ENCODE measurements at places on chromosomes 5 and 9.

DNA sequence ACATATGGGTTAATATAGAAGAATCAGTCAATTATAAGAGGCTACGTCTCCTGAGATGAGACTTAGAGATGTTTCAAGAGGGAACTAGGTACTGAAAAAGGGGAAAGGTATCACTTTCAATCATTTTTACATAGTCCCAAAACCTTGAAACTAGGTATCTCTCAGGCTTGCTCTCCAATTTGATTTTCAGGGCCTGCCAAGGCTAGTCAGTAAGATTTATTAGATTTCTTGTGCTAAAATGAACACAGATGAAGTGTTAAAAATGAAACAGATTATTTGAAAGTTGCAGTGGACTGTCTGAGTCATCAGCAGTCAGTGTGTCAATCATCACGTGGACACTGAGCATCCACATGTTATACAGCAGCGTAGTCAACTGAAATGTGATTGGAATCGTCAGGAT is 591.1 kb downstream of the DTWD2 start:
- no peak for DNase-seq

DNA sequence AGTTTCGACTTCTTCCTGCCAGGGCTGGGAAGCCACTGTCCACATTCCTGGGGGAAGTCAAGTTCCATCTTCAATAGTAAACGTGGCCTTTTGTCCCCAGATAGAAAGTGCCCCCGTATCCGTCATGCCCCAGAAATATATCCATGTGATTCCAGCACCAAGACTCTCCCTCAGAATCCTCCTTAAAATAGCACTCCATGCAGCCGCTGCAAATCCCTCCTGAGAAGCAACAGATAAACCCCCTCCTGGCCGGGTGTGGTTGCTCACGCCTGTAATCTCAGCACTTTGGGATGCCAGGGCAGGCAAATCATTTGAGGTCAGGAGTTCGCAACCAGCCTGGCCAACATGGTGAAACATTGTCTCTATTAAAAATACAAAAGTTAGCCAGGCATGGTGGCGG is 126.1 kb downstream of the OLFM1 start:
- no peak for DNase-seq

DNA sequence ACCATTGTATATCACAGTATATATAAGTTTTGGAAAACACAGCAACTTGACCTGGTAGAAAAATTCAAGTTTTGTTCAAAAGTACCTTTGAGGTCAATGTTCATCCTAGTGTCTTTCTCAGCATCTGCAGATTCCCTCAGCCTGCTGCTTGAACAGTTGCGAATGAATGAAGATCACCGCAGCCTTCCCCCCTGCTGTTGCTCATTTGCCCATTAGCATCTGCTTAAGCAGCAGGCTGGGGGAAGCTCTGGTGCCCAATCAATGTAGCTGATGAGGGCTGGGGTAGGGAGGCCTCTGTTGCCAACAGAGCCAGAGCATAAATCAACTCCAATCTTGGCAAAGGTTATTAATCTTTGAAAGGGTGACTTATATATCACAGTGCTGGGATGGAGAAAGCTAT is 586.5 kb upstream of the PTPRD start:
- no peak for DNase-seq

GRCh38 chr9:106862821-106863720 is at the start of gene ZNF462:
ZNF462 (plus strand) TSS chr9:106863166; CDS start chr9:106923384, 60,218 bp downstream.
- no peak for DNase-seq

DNA sequence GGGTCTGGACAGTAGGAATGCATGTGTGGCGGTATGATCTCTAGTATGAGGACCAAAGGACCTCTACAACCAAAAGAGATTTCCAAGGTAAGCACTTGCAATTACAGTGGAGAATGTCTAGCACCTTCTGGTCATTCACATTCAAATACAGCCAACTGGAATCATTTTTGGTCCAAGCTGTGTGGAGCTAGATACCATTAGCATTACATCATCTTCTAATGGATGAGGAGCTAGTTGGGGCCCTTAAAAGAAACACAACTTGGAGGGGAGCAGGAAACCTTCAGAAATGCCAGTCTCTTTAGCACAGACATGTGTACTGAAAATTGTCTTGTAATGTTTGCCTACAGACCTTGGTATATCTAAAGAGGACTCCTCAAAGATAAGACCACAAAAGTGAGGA is 244.7 kb downstream of the BNC2 start:
- DNase-seq: no peak

GRCh38 chr5:176561259-176561658 is 12.1 kb downstream of the CDHR2 start:
- no peak for DNase-seq

GRCh38 chr5:57494104-57495098 is 11.8 kb upstream of the ACTBL2 start:
- peak; percentile 10 for DNase-seq

DNA sequence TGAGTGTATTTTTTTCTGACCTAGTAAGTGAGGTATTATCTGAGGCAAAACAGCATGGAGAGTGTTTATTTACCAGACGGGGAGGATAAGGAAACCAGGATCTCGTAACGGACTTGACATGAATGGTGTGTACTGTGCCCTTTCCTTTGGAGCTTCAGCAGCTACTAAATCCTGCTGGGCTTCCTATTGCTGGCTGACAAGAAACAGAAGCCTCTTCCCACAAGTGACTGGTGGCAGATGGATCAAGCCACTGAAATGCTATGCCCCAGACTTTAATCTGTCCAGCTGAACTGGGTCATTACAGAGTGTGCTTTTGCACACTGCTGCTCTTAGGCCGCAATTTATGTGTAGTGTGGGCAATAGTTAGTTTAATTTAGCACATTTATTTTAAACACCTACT is 162.7 kb upstream of the MRPS30 start:
- DNase-seq: no peak

- no peak for DNase-seq
Measured at GRCh38 chr5:93395010-93395409, 186.0 kb downstream of the NR2F1-AS1 start.

- DNase-seq: no peak
Measured at GRCh38 chr5:123875561-123876275, 363.7 kb downstream of the CSNK1G3 start.

DNA sequence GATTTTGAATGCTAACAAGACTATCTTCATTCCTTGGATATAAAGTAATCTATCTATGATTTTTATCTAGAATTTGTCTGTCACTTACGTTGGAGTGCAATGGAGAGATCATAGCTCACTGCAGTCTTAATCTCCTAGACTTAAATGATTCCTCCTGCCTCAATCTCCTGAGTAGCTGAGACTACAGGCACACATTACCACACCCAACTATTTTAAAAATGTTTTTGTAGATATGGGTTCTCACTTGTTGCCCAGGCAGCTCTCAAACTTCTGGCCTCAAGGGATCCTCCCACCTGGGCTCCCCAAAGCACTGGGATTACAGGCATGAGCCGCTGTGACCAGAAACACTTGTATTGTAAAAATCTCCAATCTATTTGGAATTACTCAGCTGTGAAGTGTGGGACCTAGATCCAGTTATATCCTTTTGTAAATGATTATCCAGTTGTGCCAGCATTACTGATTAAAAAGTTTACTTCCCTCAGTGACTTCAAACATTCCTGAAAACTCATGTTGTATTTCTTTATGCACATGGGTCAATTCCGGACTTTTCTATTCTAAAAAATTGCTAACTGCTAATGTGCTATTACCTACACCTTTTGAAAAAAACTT is 1793.8 kb upstream of the WWC1 start:
- DNase-seq: no peak

GRCh38 chr9:124629600-124629999 is 122.4 kb upstream of the NR5A1 start:
- DNase-seq: no peak

DNA sequence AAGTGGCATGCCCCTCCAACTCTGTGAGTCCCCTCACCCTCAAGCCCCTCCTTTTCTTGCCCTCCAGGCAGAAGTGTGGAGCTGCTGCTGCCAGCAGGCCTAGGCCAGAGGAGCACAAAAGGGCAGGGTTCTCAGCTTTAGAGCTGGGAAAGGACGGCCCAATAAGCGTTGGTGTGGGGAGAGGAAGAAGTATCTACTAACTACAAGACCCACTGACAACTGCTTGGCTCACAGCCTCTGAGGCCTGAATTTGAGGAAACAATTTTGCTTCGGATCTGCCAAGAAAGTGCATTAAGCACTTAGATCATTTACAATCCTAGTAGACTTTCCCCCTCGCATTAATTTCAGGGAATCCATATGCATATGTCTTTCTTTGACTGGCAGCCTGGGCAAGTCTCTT is 179.4 kb downstream of the SNX18 start:
- no peak for DNase-seq

GRCh38 chr9:36665921-36666431 is 93.3 kb downstream of the MELK start:
- no peak for DNase-seq

DNA sequence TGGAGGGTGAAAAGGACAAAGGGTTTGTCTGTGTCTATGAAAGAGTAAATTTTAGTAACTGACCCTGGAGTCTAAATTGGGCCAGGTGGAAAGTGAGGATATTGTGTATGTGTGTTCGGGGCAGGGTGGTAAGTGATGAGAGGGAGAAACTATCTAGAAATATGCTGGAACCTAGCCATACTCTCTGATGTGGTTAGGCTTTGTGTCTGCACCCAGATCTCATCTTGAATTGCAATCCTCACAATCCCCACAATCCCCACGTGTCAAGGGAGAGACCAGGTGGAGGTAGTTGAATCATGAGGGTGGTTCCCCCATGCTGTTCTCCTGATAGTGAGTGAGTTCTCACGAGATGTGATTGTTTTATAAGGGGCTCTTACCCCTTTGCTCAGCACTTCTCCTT is 60.6 kb downstream of the COMMD10 start:
- DNase-seq: no peak

DNA sequence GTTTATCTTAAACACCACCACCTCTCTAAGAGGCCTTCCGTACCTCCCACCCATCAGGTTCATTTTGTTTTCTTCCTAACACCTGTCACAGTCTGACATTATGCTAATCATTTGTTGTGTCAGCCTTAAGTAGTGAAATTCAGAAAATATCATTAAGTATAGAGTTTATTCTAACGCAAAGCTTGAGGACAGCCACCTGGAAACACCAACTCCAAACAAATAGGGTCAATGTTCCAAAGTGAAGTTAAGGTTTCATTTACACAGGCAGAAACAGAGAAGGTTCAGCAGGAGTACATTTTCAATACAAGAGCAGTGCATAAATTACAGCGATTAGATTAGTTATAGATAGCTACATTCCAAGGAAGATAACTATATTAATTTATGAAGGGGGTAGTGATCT is 1.3 kb upstream of the SMC5 start:
- no peak for DNase-seq

- no peak for DNase-seq
Measured at GRCh38 chr5:67842806-67843205, 372.8 kb upstream of the PIK3R1 start.

DNA sequence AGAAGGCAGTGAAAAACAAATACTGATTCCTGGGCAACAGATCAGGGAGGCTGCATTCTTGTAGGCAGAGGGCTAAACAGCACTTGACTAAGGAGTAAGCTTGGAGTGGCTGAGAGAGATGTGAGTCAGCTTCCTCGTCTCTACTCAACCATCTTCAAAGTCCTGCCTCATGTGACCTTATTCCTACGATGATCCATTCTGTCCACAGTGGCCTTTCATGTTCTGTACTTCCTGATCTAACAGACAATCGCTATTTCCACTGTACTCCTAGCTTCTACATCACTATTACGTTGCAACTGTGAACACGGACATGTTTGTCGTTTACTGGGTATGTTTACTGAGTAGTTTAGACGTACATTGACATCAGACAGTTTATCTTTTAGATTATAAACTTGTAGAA is 365.4 kb downstream of the ARL15 start:
- DNase-seq: no peak

DNA sequence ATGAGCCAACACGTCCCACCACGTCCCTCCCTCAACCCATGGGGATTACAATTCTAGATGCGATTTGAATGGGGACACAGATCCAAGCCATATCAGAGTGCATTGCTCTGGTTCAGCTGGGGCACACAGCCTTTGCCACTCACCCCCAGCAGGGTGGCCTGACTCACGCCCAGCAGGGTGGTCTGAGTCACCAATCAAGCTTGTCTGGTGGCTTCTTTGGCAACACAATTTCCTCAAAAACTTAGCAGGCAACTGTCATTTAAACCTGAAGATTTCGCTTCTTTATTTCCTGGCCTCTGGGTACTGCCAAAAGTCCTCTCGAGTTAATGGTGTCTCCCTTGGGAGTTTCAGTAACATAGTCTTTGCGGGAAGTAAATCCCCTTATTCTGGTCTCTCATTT is 16.3 kb upstream of the SEMA5A start:
- DNase-seq: no peak

- DNase-seq: no peak
Measured at GRCh38 chr5:31362529-31362900, 169.0 kb downstream of the CDH6 start.

GRCh38 chr5:30001826-30002225 is 1191.7 kb upstream of the CDH6 start:
- DNase-seq: no peak

DNA sequence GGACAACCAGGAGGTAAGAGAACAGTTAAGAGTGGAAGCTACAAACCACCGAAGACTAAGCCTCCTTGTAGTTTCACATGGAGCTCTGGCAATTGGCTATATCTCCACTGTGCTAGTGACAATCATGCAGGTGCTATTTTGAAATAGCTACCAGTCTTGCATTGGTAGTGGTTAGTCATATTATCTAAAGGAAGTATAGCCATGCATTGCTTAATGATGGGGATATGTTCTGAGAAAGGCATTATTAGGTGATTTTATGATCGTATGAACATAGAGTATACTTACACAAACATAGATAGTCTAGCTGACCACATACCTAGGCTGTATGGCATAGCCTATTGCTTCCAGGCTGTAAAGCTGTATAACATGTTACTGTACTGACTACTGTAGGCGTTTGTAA is 28.4 kb downstream of the HSDL2 start:
- no peak for DNase-seq

- no peak for DNase-seq
Measured at GRCh38 chr9:121562301-121562700, 62.7 kb upstream of the GGTA1 start.

- no peak for DNase-seq
Measured at GRCh38 chr9:37405764-37406380, 16.6 kb upstream of the GRHPR start.

All from SIG-M5 (cell line).